Activated CD4-positive, alpha-beta memory T cell treated with anti-CD3 and anti-CD28 coated beads for 36 hours (primary cell): ENCODE measurements at places on chromosomes 5 and 9. TPM values are rescaled to one million over a fixed set of nuclear protein-coding genes. Genes with fewer than 3 reads are reported as not detected.

Gene IL13
- total RNA-seq = 13.0 TPM

- peaks cover 40% of the 10 kb centered on the region for H3K36me3 ChIP-seq
- H3K27ac ChIP-seq = no peak overlapping the region
- DNase-seq = no peak
Observed at GRCh38 chr9:128595471-128595870, 43.1 kb downstream of the SPTAN1 start.

Gene SLC1A3
- 0.29 TPM for total RNA-seq

- no peaks in the 10 kb centered on the region for H3K36me3 ChIP-seq
- no peak overlapping the region for H3K4me3 ChIP-seq
- H3K4me1 ChIP-seq = no peaks in the 10 kb centered on the region
- peaks cover 3% of the 10 kb centered on the region for H3K27me3 ChIP-seq
Observed at GRCh38 chr9:97830884-97831829, 21.9 kb upstream of the FOXE1 start.

GRCh38 chr5:27906931-27907601, 868.7 kb upstream of the CDH9 start:
- H3K4me3 ChIP-seq = no peak overlapping the region
- no peak for DNase-seq
- no peak overlapping the region for H3K27ac ChIP-seq
- no peaks in the 10 kb centered on the region for H3K27me3 ChIP-seq
- H3K4me1 ChIP-seq = no peaks in the 10 kb centered on the region
